Daoy (cell line): ENCODE measurements at places on chromosomes 1 and 21.

DNA sequence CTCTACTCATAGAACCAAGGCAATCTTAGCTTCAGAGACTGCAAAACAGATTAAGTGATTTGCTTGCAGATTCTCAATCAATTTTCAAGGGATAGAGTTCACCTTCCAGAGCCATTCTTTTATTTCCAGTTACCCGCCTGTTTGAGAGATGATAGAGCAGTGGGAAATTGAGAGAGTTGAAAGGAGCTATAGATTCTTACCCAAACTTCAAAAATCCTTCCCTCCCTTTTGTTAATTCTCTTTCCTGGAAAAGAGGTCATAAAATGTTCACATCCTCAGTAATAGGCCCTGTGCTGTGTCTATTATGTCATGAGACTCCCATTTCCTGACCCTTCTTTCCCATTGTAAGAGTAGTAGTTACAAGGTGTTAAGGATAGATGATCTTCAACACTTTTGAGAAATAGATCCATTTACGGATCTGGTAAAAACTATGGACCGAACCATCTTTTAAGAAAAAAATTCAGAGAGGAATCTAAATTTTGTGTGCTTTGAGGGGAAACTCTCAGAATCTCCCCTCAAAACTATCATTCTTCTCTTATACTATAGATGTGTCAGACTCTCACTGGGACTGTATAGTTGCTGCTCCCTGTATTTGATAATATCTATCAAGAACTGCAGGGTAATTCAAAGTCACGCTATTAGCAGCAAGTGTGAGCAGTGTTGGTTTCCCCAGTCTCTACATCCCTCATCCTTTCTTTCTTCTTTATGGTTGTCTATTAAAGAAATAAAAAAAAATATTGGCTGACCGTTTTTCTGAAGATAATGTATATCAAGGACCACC lies 8.0 kb downstream of the RGS4 start:
- no peak for DNase-seq

DNA sequence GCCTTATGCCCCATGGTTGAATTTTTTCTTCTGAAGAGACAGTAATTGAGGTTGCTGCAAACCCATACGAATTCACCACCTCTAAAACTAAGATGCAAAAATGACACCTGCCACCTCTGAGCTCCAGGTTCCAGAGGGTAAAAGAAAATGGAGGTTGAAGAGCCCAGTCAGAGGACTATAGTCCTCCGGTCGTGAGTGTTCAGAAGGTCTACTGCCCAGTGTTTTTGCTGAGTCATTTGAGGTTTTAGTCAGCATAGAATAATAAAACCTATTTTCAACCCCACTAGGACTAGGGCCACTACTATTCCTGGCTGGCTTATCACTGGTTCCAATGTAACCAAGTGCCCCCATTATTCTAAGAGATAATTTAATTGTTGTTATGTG lies 12.9 kb upstream of the SLAMF7 start:
- peak; percentile 32 for DNase-seq

- DNase-seq, result no peak
These were observed 4.2 kb upstream of the RIPK4 start for GRCh38 chr21:41770901-41771624.

- DNase-seq, result peak; percentile 87
These were observed 285.0 kb upstream of the NR5A2 start for GRCh38 chr1:199742547-199742946.

DNA sequence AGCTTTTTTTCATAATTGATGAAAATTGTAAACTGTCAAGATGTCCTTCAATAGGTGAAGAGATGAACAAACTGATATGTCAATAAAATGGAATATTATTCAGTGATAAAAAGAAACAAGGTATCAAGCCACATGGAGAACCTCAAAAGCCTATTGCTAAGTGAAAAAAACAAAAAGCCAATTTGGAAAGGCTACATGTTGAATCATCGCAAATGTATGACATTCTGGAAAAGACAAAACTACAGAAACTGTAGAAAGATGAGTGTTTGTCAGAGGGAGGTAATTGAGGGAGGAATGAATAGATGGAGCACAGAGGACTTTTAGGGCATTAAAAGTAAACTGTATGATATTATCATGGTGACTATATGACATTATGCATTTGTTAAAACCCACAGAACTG lies 34.5 kb upstream of the USP25 start:
- no peak for DNase-seq

GRCh38 chr1:208201229-208201628 lies 43.0 kb downstream of the PLXNA2 start:
- peak; percentile 95 for DNase-seq

DNA sequence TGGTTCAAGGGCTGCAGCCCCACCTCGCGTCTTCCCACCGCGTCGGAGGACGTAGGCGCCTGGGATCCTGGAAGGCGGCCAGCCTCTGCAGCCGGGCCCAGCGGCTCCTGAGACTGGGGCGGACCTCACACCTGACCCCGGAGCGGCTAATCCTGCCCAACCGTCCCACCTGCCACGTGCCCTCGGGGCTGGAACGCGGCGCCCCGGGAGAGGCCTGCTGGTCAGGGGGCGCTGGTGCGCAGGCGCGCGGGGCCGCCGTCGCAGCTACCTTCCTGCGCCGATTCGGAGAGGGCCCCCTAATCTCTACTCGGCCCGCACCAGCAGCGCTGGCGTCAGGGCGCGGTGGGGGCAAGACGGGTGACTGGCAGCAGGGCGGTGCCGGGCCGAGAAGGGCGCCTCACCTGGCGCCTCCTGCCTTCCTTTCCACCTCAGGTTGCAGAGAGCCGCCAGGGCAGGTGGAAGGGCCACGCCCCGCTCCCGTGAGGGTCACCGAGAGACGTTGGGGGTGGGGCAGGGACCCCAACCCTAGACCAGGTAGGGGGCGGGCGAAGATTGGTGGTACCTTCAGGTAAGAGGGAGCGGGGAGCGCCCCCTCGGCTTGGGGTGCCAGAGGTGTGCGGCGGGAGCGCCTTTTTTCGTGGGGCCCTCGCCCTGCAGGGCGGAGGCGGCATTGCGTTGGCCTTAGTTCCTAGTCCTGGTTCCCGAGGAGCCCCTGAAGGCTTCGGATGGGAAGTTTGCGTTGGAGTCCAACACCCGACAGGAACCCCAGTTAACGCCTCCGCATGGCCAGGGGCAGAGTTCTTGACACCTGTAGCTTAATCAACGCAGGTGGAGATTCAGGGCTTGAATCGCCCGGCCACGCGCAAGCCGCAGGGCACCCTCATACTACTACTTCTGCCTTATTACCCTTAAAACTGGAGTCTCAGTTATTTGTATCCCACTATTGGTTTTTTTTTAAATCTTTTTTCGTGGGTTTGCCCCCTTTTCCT lies at the start of gene TDRD5:
Gene TDRD5, plus strand, starts transcription at position 241 of the 989 bp plus-strand sequence. CDS start 784 bp downstream, outside the sequence.
- DNase-seq, result peak; percentile 41

DNA sequence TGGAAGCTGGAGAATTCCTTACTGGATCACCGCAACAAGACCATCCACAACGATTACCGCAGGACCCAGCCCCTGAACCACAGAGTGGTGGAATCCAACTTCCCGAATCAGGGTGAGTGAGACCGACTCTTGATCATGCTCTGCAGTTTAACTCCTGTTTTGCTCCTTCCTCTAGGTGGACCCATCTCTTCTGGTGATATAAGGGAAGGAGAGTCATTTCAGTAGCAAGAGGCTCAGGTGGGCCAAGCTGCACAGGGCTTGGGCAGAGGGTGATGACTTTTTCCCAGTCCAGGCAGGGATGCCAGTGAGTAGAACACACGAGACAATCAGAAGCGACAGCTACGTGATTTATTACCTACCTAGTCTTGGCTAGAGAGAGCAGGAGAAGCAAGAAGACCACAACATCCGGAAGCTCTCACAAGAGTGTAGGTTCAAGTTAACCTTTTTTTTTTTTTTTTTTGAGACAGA lies 25.2 kb downstream of the CA6 start:
- no peak for DNase-seq

GRCh38 chr1:56416495-56416894 lies 162.9 kb downstream of the PLPP3 start:
- DNase-seq, result no peak

DNA sequence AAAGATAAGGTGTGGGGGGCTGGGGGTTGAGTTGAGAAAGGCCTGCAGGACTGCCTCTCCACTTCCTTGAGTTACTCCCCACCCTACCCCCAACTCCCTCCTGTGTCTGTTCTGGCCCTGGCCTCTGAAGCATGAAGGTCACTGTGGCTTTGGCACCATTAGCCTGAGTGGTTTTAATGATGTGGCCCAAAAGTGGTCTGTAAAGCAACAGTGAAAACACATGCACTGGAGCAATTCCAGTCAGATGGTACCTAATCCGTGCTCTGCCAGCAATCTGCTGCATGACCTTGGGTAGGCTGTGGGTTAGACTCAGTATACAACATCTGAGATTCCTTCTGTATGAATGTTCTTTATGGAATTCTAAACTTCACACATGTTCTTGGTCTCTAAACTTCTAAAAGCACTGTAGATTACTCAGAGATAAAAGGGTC lies 86.5 kb upstream of the ATP1A1 start:
- peak; percentile 33 for DNase-seq

- DNase-seq, result no peak
These were observed 1302.0 kb downstream of the KCNT2 start for GRCh38 chr1:195306281-195306680.

DNA sequence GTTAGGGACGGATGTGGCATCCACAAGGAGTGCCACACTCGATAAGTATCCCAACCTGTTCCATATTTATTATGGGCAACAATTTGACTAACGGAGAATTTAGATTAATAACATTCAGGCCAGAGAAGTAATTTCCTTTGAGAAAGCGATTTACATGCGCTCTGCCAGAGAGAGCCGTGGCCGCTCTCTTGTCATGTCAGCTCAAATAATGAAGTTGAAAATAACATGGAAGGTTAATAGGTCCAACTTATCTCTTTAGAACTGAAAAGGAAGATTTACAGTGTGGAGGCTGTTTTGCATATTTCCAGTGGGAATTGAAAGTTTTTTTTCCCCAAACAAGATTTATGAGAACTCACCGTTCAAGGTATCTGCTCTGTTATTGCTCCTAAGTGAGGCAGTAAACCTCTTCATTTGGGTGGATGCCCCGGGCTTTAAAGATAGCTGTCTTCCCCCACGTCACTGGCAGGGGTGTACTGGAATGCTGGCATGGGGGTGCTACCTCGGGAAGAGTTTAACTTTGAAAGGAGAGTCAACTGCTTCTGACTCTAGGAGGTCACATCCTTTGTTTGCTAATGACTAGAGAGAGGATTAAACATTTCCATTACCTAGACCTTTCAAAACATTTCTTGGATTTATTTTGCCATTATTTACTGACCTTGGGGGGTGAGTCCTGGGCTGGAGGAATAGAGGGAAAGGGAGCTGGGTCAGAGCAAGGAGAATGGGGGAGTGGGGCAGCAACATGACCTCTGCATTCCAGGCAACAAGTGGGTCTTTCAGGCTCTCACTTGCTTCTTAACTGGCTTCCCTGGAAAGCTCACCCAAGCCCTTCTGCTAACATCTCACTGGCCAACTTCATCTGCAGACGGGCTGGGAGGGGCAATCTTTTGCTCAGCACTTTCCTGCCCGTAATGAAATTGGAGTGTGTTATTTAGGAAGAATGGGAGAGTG lies 204.2 kb downstream of the CAMTA1 start:
- DNase-seq, result no peak

DNA sequence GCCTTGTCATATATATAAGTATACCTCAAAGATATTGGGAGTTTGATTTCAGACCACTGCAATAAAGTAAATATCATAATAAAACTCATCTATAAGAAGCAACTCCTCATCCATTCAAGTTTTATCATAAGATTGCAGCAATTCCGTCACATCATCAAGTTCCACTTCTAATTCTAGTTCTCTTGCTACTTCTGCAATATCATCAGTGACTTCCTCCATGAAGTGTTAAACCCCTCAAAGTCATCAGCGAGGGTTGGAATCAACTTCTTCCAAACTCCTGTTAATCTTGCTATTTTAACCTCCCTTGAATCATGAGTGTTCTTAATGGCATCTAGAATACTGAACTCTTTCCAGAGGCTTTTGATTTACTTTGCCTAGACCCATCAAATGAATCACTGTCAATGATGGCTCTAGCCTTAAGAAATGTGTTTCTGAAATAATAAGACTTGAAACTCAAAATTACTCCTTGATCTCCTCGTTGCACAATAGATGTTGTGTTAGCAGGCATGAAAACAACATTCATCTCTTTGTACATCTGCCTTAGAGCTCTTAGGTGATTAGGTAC lies 88.3 kb downstream of the RPE65 start:
- DNase-seq, result no peak

GRCh38 chr21:37369307-37369854 lies 2.8 kb downstream of the DYRK1A start:
- no peak for DNase-seq

DNA sequence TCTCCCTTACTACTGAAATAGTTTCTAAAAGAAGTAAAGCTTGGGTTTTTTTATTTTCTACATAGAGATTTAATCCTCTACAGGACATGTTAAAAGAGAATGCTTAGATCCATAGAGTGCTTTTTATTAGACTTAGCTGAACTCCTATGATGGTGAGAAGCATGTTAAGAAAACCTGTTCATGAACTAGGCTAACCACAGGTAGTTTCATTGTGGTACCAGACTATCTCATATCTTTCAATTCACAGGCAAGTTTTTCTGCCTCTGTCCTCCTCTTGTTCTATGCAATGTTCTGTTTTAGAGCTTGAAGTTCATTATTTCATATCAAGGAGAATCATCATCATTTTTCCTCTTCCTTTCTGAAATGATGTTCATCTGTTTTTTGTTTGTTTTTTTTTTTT lies 65.4 kb downstream of the ELAVL4 start:
- DNase-seq, result no peak

DNA sequence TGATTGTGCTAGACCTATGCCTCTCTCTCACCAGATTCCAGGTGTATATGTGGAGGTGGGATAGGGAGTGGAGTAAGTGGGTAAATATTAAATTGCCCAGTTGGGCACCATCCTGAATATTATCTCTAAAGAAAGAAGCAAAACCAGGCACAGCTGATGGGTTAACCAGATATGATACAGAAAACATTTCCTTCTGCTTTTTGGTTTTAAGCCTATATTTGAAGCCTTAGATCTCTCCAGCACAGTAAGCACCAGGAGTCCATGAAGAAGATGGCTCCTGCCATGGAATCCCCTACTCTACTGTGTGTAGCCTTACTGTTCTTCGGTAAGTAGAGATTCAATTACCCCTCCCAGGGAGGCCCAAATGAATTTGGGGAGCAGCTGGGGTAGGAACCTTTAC lies at the start of gene FCER1A:
Gene FCER1A, plus strand, starts transcription at position 242 of the 400 bp plus-strand sequence. Its CDS starts 29 bp downstream, at position 271.
- no peak for DNase-seq

DNA sequence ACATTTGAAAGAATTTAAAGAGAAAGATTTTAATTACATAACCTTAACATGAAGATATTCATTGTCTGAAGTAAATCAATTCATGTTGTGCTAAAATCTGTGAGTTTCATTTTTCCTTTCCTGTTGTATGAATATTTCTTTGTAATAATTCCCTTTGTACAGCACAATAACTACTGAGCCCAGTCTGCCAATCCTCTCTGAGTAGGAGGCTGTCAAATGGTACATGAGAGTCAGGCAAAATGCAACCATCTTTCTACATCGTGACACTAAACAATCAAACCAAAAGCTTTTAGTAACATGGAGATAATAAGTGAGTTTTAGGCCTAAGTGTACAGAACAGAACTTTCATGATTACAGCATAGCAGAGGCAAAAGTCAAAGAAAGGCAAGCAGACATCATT lies 165.5 kb downstream of the PLPPR4 start:
- DNase-seq, result no peak
